ENCODE measurements at places on chromosomes 2 and 18.

GRCh38 chr2:23601301-23601965 is 216.5 kb downstream of the KLHL29 start:
- DNase-seq, result no peak

GRCh38 chr2:8361930-8362329 is 319.9 kb upstream of the ID2 start:
- DNase-seq, result no peak

- no peak for DNase-seq
Measured at GRCh38 chr2:124149571-124149970, 124.5 kb downstream of the CNTNAP5 start.

DNA sequence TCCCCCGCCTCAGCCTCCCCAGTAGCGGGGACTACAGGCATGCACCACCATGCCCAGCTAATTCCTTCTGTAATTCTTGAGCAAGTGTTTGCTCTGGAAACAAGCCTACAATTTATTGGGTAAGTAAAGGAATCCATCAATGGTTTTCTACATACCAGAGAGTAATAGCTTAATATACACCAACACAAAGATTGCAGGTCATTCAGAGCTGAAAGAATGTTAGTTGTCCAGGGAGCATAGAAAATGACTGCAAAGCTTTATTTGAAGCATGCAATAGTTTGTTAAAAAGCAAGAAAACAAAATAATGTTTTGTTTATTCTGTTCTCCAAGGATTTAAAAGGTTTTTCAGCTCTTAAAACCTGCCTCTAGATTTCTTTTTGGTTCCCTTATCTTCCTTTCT is 5.6 kb downstream of the IDH1 start:
- no peak for DNase-seq

- DNase-seq, result no peak
Measured at GRCh38 chr2:152890736-152891135, 172.3 kb downstream of the ARL6IP6 start.

- no peak for DNase-seq
Measured at GRCh38 chr18:68841301-68841700, 43.4 kb downstream of the CCDC102B start.

GRCh38 chr2:63488118-63488713 is 100.1 kb downstream of the WDPCP start:
- peak; percentile 26 for DNase-seq

DNA sequence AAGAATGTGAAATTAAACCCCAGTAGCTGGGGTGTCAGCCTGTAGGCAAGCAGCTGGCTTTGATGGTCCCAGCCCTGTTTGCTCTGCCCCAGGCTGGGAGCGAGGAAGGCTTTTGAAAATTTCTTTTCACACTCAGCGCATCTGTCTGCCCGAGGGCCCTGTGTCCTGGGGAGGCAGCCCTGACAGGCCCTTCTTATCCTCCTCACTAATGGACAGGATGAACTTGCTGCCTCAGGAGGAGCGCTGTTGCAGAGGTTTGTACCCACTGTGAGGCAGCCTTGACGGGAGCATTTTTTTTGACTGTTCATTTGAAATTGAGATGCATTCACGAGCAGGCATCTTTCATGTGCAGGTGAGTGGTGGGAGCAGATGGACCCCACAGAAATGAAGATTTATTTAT is 62.4 kb downstream of the SERPINB8 start:
- DNase-seq, result no peak

GRCh38 chr18:62897153-62897552 is 181.8 kb downstream of the PHLPP1 start:
- DNase-seq, result no peak

DNA sequence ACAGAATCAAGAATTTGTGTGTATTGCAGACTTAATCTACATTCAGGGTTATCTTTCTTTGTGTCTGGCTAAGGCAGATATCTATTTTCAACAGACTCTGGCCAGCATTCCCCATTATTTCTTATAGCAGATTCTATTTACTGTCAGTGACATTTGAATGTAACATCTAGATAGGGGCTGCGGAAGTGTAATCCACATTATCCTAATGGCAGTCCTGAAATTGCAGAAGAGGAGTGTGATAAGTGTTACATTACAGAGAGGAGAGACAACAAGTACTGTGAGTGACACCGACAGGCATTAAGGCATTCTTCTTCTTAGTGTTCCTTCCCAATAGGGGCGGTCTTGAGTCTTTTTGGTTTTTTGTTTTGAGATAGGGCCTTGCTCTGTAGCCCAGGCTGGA is 598.2 kb upstream of the NXPH2 start:
- DNase-seq, result no peak

GRCh38 chr2:3283206-3283605 is 94.4 kb downstream of the EIPR1 start:
- no peak for DNase-seq

DNA sequence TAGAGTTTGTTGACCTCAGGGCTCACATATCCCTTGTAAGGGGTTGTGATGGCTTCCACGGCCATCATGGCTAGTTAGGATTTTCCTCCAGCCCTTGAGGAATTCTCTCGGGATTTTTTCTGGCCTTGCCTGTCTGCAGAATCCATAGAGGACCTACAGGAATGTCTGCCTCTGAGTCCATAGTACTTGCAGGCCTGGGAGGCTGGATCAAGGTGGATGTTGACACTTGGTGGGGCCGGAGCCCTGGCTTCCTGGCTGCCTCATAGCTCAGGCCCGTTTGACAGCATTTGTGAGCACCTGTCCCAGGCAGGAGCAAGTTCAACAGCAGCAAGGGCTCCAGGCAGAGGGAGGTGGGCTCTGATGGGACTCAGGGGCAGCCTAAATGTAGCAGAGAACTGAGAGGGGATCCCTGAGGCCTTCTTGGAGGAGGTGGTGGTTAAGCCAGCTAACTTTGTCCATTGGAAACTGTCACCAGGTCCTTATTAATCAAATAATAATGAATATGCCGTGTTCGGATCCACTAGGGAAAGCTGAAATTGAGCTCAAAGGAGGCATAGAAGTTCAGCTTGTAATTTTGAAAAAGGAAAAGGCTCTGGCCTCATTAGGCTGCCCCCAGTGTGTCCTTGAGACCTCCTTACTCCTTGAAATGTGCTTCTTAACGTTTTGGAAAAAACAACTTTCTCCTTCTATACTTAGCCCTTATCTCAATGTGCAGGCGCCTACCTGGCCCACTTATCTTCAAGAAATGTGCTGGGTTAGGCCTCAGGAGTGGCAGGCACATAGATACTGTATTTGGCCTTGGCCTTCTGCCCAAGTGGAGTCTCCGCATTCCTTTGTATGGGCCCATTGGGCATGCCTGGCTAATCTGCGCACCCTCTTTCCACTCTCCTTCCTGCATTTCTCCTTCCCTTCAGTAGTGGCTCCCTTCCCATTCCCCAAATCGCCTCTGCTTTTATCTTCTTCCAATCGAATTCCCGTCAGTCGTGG is 66.9 kb downstream of the HPCAL1 start:
- DNase-seq, result no peak

GRCh38 chr18:71456206-71456605 is 1087.9 kb downstream of the CBLN2 start:
- no peak for DNase-seq

GRCh38 chr2:41934329-41934958 is 113.4 kb upstream of the PKDCC start:
- no peak for DNase-seq

DNA sequence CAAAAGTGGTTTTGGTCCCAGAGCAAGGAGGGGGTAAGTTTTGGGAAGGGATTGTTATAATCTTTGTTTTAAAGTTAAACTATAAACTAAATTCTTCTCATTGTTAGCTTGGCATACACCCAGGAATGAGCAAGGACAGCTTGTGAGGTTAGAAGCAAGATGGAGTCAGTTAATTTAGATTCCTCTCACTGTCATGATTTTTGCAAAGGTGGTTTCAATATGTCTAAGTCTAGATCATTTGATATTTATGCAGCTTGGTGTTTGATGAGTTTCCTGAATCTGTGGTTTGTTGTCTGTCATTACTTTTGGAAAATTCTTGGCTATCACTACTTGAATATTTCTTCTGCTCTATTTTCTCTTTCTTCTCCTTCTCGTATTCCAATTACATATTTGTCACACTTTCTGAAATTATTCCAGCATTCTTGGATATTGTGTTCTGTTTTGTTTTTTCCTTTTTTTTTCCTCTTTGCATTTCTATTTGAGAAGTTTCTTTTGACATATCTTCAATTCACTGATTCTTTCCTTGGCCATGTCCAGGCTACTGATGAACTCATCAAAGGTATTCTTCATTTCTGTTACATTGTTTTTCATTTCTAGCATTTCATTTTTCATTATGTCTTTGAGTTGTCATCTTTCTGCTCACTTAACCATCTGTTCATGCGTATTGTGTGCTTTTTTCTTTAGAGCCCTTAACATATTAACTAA is 5.1 kb downstream of the SP140 start:
- no peak for DNase-seq

DNA sequence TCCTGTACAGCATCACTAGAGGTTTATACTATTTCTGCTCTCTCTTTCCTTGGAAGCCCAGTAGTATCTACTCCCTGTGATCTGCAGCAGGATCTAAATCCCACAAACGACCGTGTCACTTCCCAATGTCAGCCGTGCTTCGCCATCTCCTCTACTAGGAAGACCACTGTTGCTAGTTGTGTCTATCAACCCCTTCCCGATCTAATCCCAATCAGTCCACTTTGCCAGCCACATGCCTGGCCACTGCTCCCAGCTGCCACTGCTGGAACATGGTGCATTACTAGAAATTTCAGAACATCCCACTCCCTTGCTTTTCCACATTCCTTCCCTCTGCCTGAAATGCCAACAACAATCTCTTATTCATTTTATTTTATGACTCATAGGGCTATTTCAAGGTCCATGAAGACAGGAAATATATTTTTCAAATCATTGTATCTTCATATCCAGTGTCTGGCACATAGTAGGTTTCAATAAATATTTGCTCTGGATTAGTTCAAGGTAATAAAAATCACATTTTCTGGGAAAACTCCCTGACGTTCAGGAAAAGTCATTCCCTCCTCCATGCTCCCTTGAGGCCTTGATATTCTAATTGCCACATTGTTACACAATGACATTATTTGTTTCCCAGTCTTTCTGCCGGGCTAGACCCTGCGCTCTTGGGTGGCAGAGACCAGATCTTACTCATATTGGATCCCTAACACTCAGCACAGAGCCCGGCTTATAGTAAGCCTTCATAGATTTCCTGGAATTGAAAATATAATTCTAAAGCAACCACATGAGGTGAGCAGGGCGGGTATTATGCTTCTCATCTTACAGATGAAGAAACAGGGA is 2.1 kb upstream of the TRIB2 start:
- no peak for DNase-seq

DNA sequence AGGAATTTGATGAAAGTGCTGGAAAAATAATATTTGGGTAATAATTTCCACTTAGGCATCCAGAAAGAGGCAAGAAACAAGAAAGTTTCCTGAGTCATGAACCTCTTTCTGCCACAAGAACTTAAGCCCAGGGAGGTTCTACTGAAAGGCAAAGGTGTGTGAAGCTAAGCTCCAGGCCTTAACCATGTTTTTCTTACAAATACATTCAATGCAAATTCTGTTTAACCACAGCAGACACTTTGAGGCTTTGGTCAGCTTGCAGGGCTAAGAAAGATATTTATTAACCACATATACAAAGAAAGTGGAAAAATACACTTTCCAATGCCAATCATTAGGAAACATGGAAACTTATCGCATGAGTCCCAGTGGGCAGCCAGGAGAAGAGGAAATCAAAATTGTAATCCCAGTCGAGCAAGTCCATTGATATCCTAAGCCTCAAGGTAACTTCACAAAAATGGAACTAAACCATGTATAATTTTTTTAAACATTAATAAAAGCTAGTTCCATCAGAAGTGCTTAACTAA is 68.3 kb downstream of the PIEZO2 start:
- DNase-seq, result no peak

- no peak for DNase-seq
Measured at GRCh38 chr2:168424971-168425370, 31.1 kb upstream of the CERS6 start.

GRCh38 chr2:38631976-38632375 is 29.2 kb upstream of the HNRNPLL start:
- DNase-seq, result no peak

DNA sequence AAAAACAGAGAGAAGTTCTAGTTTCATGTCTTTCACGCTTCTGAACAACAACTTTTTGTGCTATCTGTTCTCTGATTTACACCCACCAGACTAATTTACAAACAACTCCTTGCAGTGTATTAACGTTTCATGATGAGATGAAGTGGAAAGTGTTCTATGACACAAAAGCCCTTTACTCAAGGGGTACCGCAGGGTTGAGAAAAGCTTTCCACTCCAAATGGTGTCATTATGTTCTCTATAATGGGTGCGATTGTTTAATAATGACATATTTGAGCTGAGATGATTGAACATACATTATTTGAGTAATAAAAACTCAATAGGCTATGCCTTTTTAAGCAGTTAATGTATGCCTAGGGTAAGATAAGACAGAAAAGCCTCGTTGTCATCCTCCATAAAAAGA is 76.3 kb downstream of the ACTR3 start:
- DNase-seq, result no peak

DNA sequence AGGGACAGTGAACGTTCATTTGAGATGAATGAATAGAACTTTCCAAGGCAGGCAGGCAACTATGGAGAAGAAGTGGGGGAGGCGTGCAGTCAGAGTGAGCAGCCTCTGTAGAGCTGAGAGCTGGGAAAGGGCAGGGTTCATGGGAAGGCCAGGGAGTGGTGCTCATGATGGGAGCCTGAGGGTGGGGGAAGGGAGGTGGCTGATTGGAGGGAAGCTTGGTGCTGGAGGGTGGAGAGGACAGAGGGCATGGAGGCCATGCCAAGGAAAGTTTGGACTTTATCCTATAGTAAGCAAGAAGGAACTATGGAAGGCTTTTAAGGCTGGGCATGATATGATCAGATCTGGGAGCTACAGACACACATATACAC is 47.6 kb upstream of the LGALSL start:
- no peak for DNase-seq

DNA sequence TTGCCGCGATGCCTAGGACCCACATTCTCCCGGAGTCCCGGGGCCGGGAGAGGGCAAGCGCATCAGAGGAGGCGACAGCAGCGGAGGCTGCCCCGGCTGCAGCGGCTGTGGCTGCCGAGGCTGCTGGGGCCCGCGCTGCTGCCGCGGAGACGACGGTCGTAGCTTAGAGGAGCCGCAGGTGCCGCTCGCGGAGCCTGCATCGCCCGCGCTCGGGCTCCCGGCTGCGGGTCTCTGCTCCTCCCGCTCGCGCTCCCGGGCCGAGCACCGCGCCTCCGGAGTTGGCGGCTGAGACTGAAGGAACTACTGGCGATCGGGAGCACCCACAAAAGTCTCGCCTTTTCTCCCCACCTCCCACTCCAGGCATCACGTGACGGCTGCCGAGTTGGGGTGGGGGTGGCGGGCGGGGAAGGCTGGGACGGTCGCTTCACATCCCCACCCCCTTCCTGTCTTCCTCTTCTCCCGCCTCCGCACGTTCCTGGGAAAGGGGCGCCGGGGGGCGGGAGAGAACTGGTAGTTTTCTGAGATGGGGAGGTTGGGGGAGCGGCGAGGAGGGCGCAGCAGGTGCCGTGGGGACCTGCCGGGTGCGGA is at the start of gene LYPD1:
Gene LYPD1 (minus strand): TSS at position 298 of the 588 bp plus-strand sequence. CDS start 273 bp downstream, at position 25.
- DNase-seq, result no peak
